Fibroblast of upper back skin (primary cell): ENCODE measurements at places on chromosomes 4 and X.
A peak's percentile ranks its signal among the peaks of the same experiment; 100 is the strongest.

GRCh38 chr4:76011700-76012387 lies 4.5 kb upstream of the CXCL9 start:
- peak; percentile 87 for DNase-seq

DNA sequence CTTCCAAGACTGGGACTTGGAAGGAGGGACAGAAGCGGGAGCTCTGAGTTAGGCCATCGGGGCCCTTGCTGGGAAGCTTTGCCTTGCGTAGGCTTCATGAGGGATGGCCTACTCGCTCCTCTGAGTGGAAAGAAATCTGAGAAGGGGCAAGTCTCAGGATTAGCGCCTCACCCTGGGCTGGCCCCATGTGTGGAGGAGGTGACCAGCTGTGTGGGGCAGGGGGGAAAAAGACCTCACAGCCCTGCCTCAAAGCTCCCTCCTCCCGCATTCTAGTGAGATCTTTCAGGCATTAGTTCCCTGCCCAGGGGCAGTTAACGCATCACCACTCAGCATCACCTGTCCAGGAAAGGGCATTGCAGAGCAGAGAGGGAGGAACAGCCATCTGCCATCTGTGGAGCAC lies 156.1 kb downstream of the ENPP6 start:
- DNase-seq, result no peak

DNA sequence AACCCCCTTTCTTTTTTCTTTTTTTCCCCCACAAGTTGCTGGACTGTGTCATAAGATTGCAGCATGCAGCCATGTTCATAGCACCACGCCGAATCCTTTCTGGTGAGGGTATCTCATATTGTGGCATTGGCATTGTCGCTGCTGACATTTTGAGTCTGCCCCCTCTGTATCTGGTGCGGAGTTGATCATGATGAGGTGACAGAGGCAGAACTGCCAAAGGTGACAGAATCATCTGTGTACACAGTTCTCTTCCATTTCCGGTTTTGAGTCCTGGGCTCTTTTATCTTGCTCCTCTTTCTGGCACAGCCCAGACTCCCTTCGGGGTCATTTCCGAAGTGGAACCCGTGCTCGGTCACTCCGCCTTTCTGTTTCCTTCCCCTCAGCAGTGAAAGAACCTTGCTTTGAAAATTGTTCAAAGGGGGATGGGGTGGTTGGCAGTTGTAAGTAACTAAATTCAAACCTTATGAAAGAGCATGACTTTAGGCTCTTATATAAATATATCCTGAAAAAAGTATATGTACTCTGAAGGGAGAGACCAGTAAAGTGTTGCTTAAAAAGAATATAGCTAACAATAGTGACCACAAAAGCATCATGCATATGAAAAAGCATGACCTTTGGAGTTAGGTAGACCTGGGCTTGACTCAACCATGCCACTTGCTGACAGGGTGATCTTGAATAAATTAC lies 55.0 kb upstream of the BMP2K start:
- DNase-seq, result no peak

- DNase-seq, result no peak
Observed at GRCh38 chrX:52504551-52504950, 8.9 kb downstream of the XAGE1A start.

DNA sequence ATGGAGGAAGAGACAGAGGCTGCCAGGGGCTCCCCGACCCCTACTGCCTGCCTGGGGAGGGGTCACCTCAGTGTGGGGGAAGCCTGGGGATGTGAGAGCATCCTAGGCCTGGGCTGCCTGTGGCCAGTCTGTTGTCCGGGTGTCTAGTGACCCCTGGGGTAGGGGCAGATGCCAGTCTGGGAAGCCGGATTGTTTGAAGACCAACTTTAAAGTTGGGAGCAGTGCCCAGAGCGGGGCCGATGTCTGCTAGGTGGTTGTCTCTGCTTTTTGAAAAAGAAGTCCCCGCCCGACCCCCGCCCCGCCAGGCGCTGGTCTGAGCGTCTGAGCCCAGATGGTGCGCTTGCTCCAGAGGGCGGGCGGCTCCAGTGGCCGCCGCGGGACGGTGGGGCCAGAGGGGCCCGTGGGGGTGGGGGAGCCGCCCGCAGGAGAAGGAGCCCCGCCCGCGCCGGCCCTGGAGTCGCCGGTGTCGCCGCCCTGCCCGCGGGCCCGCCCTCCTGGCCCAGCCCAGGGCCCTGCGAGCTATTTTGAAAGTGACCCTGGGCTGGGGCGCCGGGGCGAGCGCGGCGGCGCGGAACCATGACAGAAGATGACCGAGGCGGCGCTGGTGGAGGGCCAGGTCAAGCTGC lies at the start of gene DOK7:
Gene DOK7, plus strand, starts transcription at position 517 of the 626 bp plus-strand sequence. Its CDS starts 70 bp downstream, at position 587.
- DNase-seq, result no peak

GRCh38 chrX:49656533-49656932 lies 39.3 kb downstream of the PAGE1 start:
- DNase-seq, result no peak

- DNase-seq, result peak; percentile 58
Observed at GRCh38 chr4:107069049-107069448, 32.9 kb upstream of the DKK2 start.

DNA sequence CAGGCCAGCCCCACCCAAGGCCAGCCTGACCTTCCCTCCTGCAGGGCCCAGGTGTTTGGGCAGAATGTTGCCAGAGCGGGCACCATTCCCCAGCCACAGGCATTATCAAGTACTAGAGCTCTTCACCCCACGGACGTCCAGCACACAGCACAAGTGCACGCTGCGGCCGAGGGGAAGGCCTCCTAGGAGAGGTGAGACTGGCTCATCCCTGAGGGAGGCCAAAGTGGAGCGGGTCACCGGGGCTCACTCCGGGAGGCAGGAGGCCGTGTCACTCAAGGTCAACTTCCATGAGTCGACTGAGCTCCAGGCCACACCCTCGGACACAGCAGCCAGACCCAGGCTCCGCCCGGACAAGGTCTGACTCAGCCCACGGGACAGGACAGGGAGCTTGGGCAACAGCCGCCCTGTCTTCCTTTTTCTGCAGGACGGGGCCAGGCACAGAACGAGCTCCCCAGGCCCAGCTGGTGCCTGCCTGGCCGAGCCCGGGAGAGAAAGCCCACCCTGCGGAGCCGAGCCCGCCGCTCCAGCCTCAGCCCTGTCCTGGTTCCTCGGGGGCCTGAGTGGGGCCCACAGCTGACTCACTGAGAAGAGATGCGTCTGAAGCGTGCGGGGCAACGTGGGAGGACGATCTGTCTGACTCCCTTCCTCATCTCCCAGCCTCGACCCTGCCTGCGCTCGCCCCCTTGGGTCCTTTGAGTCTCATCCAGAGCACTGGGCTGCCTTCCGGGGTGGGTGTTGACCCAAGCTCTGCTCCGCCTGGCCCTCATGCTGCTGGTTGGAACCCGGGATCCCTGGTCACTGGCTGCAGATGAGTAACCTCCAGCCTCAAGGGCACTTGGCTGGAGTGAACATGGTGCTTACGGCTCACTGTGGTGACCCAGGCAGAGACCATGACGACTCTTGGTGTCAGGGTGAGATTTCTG lies 1.6 kb downstream of the SLC49A3 start:
- peak; percentile 61 for DNase-seq

DNA sequence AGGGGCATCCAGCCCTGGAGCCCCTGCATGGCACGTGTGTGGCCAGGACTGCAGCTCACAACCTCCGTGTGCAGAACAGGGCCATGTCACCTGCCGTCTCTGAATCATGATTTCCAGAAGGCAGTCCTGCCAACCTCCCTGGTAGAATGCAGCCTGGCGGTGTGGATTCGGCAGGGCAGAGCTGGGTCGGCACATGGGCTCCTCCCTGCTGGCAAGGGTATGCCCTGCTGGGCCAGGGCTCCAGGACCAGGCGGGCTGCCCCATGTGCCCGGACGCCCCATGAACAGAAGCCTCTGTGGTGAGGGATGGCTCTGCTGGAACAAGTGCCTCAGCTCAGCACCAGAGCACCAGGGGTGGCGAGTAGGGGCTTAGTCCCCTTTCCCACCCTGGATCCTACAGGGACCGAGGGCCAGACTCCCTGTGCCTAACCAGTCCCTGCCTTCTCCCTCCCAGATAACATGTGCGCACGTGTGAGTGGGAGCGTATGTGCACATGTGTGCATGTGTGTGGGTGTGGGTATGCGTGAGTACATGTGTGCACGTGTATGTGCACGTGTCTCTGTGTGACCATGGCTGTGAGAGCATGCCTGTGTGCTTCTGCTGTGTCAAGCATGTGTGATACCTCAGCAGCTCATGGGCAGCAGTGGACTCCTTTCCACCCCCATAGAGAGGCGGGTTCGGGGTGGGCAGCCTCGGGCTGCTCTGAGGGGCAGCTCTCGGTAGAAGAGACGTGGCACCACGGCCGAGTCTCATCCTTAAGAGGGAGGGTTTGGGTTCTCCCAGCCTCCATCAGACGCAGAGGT lies 10.3 kb upstream of the MXD4 start:
- no peak for DNase-seq

GRCh38 chr4:121108557-121108956 lies 36.2 kb upstream of the NDNF start:
- DNase-seq, result no peak

- DNase-seq, result peak; percentile 94
Observed at GRCh38 chr4:112296949-112297880, at the start of gene ALPK1. TSS of gene ALPK1 (plus strand) at chr4:112297369.
